NCI-H1930 (cell line): ENCODE measurements at places on chromosomes 1 and 21.

DNA sequence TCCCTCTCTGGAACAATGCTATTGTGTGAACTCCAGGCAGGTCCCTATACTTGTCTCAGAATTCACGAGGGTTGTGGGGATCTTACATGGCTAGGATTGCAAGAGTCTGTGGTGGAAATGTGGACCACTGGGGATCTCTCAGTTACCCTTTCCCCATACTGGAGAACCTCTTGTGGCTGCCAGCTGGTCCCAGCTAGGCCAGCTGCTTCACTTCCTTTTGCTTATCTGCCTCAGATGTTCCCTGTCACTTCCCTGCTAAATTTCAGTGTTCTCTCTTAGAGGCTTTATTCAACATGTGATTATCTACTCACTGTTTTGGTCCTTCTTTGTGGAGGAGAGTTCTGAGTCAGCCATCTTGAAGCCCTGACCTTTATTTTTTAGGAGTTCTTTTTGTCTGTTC, 75.9 kb upstream of the SAMD13 start:
- DNase-seq = no peak

DNA sequence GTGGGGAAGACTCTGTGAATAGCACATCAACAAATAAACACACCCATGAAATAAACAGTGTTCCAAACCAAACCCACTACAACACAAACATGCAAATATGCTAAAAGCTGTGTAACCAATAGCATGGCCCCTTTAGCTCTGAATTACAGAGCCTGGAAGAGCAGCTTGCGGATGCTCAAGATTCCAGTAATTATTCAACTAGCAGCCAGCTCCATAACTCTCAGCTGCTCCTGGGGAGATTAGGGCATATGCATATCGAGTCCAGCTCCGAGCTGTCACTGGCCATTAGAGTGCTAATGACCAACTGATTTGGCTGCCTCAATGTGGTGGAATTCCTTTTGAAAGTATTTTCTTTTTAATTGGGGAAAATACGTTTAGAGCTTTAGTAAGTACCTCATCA, 207.1 kb downstream of the HHAT start:
- no peak for DNase-seq

- no peak for DNase-seq
Observed at GRCh38 chr1:34380526-34381124, 203.9 kb downstream of the C1orf94 start.

GRCh38 chr1:58249737-58250586, 296.6 kb downstream of the OMA1 start:
- DNase-seq = peak; percentile 57

DNA sequence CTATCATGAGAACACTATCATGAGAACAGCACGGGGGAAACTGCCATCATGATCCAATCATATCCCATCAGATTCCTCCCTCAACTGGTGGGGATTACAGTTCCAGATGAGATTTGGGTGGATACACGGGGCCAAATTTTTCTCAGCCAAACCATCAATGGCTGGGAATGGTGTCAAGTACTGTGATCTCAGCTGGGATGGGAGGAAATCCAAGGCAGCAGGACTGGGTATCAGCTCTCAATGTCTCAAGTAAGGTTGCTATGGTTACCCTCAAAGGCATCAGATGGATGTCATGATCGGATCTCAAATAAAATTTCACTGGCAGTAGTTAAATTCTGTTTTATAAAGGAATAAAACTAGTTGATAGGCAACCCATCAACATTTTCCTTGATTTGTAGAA, 399.0 kb downstream of the KCNT2 start:
- DNase-seq = no peak

DNA sequence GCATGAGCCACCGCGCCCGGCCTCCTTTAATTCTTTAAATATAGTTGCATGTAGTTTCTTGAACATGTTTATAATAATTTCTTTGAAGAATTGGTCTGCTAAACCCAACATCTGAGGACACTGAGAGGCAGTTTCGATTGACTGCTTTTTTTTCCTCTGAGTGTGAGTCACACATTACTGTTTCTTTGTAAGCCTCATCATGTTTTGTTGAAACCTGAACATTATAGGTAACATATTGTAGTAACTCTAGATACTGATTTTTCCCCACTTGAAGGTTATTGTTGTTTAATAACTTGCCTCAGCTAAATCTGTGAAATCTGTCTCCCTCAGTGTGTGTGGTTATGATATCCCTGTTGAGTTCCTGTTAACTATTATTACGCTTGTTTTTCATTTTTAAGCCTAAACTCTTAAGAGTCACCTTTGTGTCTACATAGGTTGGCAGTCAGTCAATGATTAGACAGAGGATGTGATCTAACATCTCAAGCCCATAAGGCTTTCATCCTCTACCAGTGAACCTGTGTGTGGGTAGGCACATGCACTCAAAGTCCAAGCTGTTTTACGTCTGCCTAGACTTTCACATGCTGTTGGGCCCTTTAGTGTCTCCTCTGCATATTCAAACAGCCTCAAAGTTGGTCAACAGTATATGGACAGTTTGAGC, 155.5 kb downstream of the KCNH1 start:
- DNase-seq = no peak

- no peak for DNase-seq
Observed at GRCh38 chr21:35139382-35139715, 90.2 kb upstream of the RUNX1 start.

DNA sequence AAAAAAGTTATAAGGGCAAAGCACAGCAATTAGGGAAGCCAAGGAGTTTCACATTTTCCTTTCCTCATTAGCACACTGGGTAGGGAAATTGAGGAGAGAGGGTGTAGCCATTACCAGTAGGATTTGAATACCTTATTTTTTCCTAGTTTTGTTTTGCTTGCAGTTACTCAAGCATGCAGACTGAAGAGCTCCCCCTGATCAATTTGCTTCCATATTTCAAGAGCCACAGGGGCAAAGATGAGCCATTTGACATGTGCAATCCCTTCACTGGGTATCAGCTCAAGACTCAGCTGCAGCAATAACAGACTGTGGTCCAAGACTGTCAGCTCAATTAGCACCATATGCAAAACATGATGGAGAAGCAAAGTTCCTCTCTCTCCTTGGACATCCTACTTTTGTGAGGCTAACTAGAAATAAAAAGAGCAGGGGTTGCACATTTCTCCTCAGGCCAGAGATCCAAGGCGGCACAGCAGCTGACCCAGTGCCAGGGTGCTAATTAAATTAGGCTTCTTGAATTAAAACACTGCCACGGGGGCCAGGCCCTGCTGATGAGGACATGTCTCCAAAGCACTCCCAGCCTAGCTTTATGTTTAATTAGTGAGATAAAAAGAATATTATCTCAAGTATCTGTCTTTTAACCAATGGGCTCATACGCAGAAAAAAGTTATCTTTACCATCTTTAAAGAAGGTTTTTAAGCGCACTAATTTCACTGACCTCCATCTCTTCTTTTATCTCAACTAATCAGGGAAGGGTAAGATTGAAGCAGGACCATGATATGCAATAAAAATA, 36.7 kb upstream of the LRRC53 start:
- DNase-seq = no peak

DNA sequence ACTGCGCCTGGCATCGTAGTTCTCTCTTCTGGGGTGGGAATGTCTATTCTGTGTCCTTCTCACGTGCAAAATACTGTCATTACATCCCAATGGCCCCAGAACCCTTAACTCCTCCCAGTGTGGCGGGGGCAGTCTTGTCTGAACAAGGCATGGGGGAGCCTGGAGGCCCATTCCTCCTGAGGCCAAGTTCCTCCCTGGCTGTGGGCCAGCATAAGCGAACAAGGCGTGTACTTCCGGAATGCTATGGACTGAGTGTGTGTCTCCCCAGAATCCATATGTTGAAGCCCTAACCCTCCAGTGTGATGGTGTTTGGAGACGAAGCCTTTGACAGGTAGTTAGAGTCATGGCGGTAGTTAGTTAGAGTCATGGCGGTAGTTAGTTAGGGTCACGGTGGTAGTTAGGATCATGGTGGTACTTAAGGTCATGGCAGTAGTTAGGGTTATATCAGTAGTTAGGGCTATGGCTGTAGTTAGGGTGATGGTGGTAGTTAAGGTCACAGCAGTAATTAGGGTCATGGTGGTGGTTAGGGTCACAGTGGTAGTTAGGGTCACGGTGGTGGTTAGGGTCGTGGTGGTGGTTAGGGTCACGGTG, 71.0 kb downstream of the PRKCZ start:
- no peak for DNase-seq

- no peak for DNase-seq
Observed at GRCh38 chr1:42774928-42775526, 8.0 kb downstream of the C1orf50 start.

GRCh38 chr1:245475126-245475525, 320.3 kb downstream of the KIF26B start:
- no peak for DNase-seq

- DNase-seq = no peak
Observed at GRCh38 chr1:55725378-55725777, 510.2 kb upstream of the USP24 start.

GRCh38 chr1:4557949-4558348, 96.5 kb upstream of the AJAP1 start:
- no peak for DNase-seq

DNA sequence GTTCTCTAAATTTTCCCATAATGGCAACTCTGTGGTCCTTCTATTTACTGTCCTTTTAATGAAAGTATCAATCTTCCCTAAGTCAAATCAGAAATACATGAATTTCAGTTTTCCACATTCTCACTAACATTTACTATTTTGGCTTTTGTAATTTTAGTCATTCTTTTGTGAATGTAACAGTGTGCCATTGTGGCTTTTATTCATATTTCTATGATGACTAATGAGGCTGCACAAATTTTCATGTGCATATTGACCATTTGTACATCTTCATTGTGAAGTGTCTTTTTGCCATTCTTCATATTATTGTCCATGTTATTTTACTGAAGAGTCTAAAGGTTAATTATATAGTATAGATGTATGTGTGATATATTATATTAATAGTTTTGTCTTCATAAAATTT, 431.0 kb upstream of the BRINP3 start:
- DNase-seq = no peak

GRCh38 chr21:26194811-26195251, 24.3 kb upstream of the APP start:
- DNase-seq = no peak

- no peak for DNase-seq
Observed at GRCh38 chr1:154353460-154353904, 28.2 kb downstream of the ATP8B2 start.

GRCh38 chr1:242447689-242448088, 76.8 kb downstream of the PLD5 start:
- DNase-seq = no peak

- DNase-seq = no peak
Observed at GRCh38 chr1:3030663-3031381, 9.6 kb downstream of the ACTRT2 start.

DNA sequence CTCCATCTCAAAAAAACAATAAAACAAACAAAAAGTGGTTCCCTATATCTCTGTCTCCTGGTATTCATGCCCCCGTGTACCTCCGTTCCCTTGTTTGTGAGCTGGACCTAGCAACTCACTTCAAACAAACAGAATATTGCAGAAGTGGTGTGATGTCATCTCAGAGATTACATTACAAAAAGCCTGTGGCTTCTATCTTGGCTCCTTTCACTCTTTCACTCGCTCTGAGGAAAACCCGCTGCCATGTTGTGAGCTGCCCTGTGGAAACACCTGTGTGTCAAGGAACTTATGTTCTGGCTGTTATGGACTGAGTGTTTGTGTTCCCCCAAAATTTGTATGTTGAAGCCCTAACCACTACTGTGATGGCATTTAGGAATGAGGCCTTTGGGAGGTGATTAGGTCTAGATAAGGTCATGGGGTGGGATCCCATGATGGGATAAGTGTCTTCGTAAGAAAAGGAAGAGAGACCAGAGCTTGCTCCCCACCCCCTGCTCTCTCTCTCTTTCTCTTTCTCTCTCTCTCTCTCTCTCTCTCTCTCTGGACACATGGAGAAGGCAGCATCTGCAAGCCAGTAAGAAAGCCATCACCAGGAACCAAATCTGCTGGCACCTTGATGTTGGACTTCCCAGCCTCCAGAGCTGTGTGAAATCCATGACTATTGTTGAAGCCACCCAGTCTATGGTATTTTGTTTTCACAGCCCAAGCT, 7.4 kb upstream of the HYI start:
- no peak for DNase-seq

GRCh38 chr1:59900640-59901039, 25.9 kb downstream of the CYP2J2 start:
- no peak for DNase-seq

DNA sequence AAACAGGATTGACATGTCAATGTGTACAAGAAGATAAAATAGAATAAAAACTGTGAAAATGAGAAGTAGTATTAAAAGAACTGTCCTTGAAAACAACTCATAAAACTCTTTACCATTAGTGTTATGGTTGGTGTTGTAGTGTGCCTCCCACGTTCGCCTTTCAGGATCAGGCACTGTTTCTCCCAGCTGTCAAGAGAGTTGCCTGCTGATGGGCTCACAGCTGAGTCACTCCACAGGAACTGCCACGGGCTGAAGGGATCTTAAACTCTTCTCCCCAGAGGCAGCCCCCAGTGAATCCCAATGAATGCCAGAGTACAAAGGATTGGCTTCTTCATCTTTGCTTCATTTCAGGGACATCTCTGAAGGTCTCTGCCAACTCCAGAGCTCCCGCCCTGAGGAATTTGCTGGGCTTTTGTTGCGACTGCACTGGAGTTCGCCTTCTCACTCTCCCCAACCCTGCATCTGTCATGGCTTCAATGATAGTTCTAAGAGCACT, 119.6 kb downstream of the ADGRL2 start:
- DNase-seq = no peak

GRCh38 chr1:14939527-14940284, 213.8 kb upstream of the TMEM51 start:
- DNase-seq = no peak

GRCh38 chr21:39189857-39190604, 6.8 kb upstream of the PSMG1 start:
- DNase-seq = no peak

- no peak for DNase-seq
Observed at GRCh38 chr1:30734106-30734505, 10.7 kb upstream of the MATN1 start.

DNA sequence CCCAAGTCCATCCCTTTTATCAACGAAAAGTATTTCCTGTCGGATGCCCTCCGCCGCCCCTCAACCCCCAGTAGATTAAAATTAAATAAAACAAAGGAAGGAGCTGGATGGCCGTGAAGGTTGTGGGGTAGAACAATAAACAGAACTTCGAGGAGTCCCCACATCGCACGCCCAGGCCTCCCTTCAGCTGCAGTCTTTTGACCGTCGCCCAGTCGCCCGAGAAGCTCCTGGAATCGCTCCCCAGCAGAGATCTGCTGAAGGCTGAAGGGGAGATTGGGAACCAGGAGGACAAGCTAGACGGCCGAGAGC, 905 bp downstream of the BARHL2 start:
- DNase-seq = no peak

GRCh38 chr1:168469690-168470089, 74.1 kb downstream of the XCL2 start:
- DNase-seq = no peak

- no peak for DNase-seq
Observed at GRCh38 chr1:243254233-243254926, 701 bp downstream of the CEP170 start.
